ENCODE measurements at places on chromosomes 13 and 19. TPM values are rescaled to one million over a fixed set of nuclear protein-coding genes. Genes with fewer than 3 reads are reported as not detected.

- DNase-seq = peak; percentile 25
These were observed 177.8 kb downstream of the PAN3 start for GRCh38 chr13:28316129-28316528.

- peak; percentile 98 for DNase-seq
These were observed 89.2 kb downstream of the RGCC start for GRCh38 chr13:41546372-41547190.

CGB5 gene
- not detected for total RNA-seq

GRCh38 chr13:103187721-103188156 lies 121.5 kb upstream of the SLC10A2 start:
- no peak for DNase-seq
